ENCODE measurements at places on chromosomes 6 and 20.

- no peak for DNase-seq
Measured at GRCh38 chr6:169853196-169854082, 102.0 kb downstream of the ERMARD start.

- DNase-seq = peak; percentile 10
Measured at GRCh38 chr6:110039981-110040383, 61.9 kb downstream of the GPR6 start.

DNA sequence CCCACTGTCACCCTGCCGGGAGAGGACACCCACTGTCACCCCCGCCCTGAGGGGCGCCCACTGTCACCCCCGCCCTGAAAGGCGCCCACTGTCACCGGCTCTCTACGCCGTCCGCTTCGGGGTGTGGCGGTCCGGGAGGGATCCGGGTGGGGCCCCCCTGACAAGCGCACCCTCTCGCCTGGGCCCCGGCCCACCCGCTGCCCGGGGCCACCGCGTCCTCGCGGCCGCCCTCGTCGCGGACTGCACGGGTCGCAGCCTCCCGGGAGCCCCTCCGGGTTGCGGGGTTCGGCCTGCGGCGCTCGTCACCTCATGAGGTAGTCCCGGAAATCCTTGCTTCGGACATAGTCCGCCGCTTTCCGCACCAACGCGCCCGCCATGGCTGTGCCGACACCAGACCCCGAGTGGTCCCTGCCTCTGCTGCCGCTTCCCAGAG lies 224 bp downstream of the MPC1 start:
- DNase-seq = no peak

DNA sequence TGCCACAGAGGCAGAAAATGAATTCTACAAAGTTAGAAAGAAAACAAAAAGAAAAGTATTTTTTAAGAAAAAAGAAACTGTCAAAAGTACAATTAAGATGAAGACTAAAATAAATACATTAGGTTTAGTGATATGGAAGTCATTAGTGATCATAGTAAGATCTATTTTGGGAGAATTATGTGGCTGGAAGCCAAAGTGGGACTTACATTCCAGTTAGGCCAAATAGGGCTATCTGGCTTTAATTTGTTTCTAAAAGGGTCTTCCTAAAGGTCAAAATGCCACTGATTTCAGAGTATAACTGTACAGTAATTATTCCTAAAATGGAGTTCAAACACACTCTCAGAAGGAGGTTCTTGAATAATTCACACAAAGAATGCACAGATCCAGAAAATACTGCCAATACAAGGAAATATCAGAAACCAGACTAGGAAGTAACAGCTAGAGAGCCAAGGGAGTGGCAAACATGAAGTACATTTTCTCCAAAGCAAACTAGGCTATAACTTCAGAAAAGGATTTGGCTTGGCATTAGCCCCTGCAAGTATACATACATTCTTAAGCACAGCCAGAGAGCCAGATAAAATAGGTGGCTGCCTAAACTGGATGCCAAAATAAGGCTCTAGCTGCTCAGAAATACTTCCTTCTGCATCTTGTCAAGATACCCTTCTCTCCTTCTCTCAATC lies 45.3 kb downstream of the PDSS2 start:
- no peak for DNase-seq

DNA sequence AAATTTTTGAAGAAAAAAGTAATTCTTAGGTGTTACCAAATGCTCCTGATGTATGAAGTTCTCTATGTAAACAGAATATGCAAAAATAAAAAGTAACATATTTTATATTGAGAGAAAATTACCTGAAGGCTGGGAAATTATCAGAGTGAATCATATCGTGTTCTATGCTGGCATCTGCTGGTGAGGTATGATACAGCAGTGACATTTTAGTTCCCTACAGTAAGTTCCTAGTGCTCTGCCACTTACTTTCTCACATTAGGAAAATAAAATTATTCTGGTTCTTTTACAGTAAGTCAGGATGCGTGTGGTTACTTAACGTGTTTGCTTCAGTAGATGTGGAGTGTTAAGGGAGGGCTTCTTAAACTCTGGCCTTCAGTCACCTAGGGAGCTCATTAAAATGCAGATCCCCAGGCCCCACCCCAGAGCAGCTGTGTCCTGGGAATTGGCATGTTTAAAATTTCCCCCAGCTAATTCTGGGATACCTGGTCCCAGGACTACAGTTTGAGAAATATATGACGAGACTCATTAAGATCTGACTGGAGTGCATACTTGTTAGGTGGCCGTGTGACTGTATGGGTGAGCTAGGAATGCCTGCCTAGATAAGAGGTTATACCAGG lies 3.2 kb downstream of the ACTR5 start:
- no peak for DNase-seq

GRCh38 chr20:53635221-53635620 lies 41.6 kb upstream of the ZNF217 start:
- no peak for DNase-seq

DNA sequence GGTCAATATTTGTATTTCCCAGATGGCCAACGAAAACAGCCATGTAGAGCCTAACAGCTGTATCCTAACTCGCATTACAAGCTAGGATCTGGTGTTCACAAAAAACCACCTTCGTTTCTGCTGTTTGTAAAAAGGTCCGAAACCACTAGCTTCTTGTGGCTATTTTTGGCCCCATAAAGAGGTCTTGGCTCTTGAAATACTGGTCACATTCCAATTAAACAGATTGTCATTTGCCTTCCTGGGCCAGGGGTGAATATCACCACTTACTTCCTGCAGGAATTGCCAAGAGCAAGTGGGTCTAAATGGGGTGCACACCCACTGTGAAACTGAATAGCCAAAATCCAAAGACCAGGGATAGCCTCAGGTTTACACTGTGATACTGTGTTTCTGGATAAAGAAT lies 48.2 kb downstream of the TSHZ2 start:
- DNase-seq = no peak

DNA sequence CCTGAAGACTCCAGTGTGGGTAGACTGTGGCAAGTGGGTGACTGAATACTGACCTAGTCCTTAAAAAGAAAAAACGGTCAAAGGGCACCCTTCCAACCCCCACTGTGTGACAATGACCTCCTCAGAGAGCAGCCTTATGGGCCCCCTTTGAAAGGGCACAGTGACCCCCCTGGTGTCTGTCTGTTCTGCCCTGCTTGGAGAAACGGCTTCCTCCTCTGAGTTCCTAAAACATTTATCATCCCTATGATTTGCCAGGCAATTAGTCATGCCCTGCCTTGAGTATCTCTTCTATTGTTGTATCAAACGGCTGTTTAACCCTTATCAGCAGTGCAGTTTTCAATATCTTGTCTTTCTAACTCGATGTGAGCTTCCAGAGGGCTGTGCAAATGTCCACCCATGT lies 21.0 kb upstream of the STX16 start:
- no peak for DNase-seq

DNA sequence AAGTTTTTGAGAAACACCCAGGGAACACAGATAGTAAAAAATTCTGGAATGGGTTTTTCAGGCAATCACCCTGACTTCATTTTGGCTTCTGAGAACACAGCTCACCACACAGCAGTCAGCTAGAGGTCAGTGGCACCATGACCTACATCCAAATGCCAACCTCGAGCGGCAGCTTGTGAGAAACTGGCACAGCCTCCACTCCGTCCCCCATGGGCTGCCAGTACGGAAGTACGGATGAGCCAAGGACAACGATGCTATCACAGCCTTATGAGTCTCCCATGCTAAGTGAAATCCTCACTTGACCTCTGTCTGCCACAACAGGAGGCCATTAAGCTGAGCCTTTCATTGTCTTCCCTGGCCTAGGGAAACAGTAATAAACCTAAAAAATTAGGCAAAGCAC lies 32.0 kb downstream of the KIF16B start:
- DNase-seq = no peak

GRCh38 chr20:32089637-32090362 lies 19.7 kb upstream of the TM9SF4 start:
- no peak for DNase-seq

DNA sequence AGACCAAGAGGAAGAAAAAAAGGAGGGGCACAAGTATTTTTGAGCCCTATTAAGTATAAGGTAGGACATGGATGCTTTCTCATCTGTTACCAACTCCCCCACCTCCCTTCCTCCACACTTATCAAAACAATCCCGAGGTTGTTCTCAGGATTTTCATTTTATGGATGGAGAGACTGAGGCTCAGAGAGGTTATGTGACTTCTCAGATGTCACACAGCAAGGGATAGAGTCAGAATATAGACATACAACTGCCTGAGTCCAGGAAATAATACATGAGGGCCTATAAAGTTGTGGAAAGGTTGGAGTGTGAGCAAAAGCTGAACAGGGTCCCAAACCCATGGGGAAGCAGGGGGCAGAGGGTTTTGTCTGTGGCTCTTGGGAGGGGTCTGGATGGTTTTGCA lies 19.3 kb downstream of the KCNK17 start:
- DNase-seq = no peak

DNA sequence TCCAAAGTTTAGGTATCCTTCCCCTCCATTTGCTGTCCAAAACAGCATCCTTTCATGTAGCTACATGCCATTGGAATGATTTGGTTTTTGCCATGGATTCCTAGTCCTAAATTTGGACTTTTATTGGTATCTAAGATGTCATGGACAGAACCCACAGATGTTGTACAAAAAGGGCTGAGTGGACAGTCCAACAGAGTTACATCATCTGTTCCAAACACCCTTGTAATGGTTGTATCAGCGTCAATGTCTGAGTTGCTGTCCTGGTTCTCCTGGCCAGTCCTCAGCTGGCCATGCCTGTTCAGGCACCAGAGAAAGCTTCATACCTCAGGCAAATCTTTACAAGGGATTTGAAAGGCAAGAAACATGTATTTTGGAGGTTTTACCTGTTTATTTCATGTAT lies 191.3 kb downstream of the ESR1 start:
- no peak for DNase-seq

- no peak for DNase-seq
Measured at GRCh38 chr20:13008761-13009681, at the start of gene SPTLC3. Gene SPTLC3 (plus strand): TSS chr20:13008972. CDS start chr20:13009268, 296 bp downstream.

- no peak for DNase-seq
Measured at GRCh38 chr6:35954333-35954732, 33.4 kb upstream of the SRPK1 start.

- DNase-seq = no peak
Measured at GRCh38 chr6:43119482-43119881, 43.4 kb downstream of the PTK7 start.

DNA sequence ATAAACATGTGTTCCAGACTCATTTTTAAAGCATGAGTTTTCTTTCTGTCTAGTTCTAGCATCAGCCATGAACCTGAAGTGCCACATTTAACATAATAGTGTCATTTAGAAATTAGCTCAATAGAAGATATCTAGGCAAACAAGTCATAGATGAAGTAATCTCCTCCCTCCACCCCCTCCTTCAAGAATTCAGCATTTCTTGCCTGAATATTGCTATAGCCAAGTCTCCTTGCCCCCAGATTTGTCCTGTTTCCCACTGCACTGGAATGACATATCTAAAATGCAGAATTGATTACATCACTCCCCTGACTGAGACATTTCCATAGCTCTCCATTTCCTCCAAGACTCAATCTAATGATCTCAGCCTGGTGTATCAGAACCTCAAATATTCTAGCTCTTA lies 134.9 kb upstream of the BACH2 start:
- DNase-seq = no peak

DNA sequence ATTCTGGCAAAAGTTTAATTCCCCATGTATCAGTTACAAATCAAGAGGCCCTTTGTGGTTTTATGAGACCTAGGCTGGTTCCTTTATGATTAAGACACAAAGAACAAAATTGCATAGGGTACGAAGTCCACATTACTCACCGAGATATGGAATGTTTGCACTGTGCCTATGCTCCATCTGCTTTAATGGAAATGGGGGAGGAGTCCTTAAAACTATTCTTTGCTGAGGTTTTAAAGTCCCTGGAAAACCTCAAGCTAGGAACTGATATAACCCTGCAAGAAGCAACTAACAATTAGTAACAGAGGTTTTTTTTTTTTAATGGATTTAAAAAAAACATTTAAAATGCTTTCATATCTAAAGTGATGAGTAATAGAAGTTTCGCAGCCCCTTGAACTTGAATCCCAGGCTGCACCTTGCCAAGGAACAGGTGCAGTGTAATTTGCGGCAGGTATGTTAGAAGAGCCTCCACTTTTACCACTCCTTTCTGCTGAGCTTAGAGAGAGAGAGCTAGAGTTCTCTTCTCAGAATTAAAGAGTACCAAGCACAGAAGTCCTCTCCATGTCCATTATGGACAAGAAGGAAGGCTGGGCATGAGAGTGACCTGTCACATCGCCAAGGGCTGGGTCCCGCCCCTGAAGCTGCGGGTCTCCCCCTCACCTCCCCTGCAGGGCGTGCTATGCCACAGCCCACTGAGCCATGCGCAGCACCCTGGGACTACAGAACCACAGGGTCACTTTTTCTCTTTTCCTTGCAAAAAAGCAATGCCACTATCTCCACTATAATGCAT lies 2.3 kb downstream of the SERPINB1 start:
- no peak for DNase-seq

GRCh38 chr6:140460267-140460666 lies 1085.8 kb upstream of the CITED2 start:
- no peak for DNase-seq

- no peak for DNase-seq
Measured at GRCh38 chr6:90135667-90136066, 161.0 kb downstream of the BACH2 start.

DNA sequence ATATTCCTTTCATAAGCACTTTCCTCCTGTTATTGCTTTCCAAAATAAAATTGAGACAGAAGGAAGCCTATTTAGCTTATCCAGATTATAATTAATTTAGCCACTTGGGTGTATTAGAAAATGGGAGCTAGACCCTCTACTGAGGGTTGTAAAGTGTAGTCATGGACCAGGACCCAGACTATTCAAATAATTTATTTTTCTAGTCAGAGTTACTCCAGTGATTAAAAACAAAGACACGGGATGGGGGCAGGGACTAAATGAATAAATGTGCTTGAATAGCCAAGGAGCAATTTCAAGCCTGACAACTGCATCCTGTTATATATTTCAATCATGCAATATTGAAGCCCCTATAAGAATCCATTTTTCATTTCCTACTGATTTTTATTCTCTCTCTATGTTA lies 41.6 kb downstream of the KLHL32 start:
- no peak for DNase-seq

- DNase-seq = no peak
Measured at GRCh38 chr6:34696189-34696738, 303 bp downstream of the ILRUN start.

GRCh38 chr6:108592371-108593337 lies 31.9 kb downstream of the FOXO3 start:
- DNase-seq = no peak

GRCh38 chr6:14121936-14122344 lies 4.4 kb downstream of the CD83 start:
- no peak for DNase-seq

- DNase-seq = no peak
Measured at GRCh38 chr6:157631838-157632614, 191.0 kb upstream of the SNX9 start.

- DNase-seq = no peak
Measured at GRCh38 chr6:153997221-153997620, 41.8 kb upstream of the OPRM1 start.
